Stimulated activated CD8-positive, alpha-beta memory T cell treated with anti-CD3 and anti-CD28 coated beads, Interleukin-15, amount 100 ng/mL, for 48 hours (primary cell): ENCODE measurements at places on chromosomes 16 and 17.

GRCh38 chr17:77315551-77316190 lies 174.9 kb downstream of the SEC14L1 start:
- DNase-seq, result no peak

DNA sequence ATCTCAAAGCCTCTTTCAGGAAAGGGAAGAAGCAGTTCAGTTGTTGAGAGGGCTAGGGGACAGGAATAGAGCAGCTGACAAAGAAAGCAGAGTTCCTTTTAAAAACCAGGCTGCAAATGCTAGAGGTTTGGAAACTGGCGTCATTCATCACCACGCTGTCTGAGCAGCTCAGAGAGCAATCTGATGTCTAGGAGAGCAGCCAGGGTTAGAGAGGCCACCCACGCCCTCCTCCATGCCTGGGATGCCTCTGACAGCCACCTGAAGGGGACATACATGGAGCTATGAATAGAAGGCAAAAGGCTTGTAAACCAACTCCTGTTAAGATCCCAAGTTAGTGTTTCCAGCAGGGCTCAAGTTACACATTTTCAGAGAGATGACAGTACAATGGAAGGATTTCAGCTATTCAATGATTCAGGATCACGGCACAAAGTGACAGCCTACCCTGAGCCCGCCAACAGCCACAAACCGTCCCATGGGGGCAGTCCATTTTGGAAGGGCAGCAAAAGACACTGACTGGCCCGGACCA lies 12.4 kb downstream of the RAB5C start:
- DNase-seq, result no peak

GRCh38 chr17:20784100-20784665 lies 204.7 kb downstream of the CDRT15L2 start:
- DNase-seq, result no peak

- DNase-seq, result no peak
These were observed 354.1 kb downstream of the SOX9 start for GRCh38 chr17:72474719-72475477.

DNA sequence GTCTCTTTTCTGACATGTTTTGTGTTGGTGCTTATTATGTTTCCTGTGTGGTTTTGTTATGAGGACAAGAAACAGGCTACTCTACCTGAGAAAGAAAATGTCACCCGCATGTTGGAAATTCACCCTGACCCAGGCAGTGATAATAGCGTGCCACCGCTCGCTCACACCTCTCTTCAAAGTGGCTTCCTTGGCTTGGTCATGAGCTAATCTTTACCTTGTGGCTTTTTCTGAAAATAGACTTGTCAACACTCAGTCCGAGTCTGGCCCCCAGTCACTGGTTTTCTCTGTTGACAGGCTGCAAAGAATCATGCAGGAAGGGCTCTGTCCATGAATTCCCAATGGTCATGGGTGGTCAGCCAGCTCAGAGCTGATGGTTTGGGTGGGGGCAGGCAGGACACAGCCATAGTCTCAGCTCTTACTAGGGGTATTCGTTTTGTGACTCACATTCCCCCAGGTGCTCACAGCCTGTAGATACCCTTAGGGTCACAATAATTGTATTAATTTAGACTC lies 121.3 kb upstream of the CACNG5 start:
- peak; percentile 1 for DNase-seq

DNA sequence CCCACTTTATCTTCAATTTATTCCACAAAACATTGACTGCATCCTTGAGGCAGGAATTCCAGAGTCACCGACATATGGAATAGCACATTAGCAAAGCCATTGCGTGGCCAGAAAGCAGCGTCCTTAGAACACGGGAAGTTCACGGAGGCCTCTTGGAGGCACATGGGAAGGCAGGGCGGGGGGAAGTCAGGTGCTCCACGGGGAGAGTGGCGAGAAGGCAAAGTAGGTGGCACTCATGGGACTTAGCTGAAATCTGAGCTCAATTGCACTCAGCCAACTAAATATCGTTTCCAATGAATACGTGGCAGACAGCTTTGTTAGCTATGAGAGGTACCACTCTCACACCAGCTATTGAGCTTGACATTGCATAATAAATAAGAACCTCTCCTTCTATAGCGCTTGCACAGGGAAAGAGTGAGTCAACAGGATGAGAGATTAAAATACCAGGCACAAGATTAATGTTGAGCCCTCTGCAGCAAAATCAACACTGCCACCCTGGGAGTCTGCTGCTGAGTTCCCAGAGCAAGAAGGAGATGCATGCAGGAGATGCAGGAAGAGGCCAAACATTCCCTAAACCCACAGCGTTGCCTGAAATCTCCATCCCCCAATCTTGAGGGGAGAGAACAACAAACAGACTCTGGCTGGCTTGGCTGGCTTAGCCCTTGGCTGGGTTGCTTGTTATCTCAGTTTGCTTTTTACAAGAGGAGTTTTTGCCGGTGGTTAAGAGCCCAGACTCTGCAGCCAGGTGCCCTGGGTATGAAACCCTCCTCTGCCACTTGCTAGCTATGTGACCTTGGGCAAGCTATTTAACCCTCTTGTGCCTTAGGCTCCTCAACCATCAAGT lies 28.8 kb downstream of the ABCC12 start:
- no peak for DNase-seq

- no peak for DNase-seq
These were observed 166.3 kb downstream of the CMIP start for GRCh38 chr16:81610936-81611335.

DNA sequence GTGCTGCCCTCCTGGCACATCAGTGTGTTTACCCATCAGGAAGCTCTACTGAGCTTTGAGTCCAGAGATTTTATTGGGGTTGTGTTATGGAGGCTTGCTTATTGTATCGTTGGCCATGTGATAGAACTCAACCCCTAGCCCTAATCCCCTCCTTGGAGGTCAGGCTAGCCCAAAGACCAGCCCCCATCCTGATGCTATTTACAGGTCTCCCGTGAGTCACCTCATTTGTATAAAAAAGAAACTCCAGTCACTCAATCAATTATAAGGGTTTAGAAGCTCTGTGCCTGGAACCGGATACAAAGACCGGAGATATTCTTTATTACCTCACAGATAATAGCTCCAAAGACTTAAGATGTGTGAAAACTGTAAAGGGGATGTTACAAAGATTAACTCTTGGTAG lies 405.9 kb downstream of the CNTNAP4 start:
- DNase-seq, result no peak

DNA sequence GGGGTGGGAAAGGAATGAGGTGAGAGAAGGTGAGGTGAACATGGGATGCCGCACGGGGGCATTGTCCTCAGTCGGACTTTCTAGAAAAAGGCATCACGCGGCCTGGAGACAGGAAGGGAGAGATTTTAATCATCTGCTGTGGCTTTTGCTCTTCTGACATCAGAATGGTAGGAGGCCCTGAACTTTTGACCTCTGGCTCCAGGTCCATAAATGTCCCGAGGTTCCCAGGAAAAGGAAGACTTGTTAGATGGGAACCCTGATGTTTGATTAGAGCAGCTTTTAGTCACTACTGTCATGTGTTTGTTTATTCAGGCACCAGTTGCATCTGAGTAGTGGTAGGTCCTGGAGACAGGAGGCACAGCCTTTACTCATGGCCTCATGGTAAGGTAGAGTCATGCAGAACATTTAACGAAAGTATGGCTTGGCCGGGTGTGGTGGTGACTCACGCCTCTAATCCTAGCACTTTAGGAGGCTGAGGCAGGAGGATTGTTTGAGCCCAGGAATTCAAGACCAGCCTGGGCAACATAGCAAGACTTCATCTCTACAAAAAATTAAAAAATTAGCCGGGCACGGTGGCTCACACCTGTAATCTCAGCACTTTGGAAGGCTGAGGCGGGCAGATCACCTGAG lies 203.1 kb downstream of the MSI2 start:
- DNase-seq, result no peak

- DNase-seq, result no peak
These were observed 1.0 kb downstream of the ORAI3 start for GRCh38 chr16:30949650-30950515.

DNA sequence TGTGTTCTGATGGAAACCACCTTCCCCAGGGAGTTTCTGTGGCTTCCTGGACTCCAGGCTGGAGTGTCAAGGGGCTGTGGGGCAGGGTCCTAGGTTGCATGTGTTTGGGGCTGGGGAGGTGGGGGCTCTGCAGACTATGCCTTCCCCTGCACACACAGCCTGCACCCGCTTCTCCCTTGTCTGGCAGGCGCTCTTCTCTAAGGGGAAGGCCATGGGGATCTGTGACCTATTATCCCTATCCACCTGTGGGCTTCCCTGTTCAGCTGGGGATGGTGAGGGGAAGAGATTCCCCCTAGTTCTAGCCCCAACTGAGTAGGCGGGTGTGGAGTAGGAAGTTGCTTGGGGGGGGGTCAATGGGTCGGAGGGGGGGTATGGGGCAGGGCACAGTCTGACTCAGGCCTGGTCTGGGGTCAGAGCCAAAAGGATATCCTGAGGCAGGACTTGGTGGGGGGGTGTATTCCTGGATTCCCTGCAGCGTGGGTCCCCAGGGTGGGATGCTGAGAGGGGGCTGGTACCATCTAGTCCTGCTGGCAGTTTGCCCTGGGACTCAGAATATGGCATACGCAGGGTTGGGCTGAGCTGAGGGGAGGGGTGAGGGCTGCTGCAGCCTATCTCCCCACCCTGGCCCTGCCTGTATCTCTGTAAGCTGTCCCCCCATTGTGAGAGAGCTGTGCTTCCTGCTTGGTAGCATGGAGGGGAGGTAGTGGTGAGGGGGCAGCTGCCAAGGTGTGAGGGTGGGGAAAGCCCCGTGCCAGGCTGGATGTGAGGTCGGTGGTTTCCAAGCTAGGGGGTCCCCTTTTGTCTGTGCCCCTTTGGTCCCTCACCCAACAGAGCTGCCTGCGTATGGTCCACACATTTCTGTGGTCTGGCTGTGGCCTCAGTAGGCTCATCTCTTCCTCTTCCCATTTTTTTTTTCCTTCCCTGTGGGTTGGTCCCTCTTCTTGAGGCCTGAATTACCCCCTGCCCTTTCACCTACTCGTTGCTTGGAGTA lies 14.7 kb downstream of the RARA start:
- peak; percentile 56 for DNase-seq
